ENCODE measurements at places on chromosomes 6 and 20. TPM values are rescaled to one million over a fixed set of nuclear protein-coding genes. Genes with fewer than 3 reads are reported as not detected.

DNA sequence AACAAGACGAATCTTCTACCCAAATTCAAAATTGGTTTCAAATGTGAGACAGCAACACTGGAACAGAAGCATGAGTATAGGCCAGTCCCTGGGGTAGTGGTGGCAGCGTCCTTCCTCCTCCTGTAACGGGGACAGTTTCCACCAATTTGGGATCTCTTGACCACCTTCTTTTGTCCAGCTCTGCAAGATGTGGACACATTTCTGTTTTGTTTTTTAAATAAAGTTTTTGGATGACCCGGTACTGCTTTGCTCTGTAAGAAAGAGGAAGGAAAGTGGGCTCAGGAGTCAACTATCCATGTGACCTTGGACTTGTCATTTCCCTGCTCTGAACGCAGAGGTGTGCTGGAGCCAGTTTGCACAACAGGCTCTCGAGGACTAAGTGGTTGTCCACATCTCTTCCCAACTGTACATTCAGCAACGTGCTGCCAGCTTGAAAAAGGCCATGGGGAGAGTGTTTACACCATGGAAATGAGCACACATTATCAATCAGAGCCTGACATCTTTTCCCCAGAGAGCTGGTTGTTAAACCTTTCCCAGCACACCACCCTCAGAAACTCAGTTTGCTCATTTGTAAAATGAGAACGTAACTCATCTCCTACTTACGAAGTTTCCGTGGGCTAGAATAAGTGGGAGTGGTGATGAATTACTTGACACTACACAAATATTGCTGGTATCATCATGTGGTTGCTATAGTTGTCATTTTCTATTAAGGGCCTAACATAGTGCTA lies 66.5 kb downstream of the ADTRP start:
- no peak for DNase-seq

The ITPR3 gene
- total RNA-seq = 25.9 TPM

DNA sequence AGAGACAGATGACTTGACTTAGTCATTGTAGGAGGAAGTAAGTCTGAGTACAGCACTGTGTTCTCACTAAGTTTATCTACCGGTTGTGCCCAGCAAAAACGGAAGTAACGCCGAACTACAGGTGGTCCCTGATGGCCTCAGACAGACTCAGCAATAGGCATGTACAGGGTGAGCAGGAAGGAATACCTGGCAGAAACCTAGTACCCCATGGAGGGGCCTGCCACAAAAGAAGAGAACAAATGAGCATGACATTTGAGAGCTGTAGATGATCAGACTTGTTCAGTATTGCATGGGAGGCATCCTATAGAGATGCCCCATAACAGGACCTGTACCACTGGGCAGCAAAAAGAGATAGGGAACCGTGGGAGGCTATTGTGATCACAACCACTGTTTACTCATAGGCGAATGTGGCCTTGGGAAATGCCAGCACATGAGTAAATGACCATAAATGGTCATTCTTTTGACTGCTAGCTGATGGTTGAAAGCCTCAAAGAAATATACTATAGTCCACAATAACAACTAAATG lies 106.4 kb upstream of the TAB2 start:
- no peak for DNase-seq

GRCh38 chr6:32968867-32969684 lies 682 bp downstream of the BRD2 start:
- DNase-seq = peak; percentile 84

- DNase-seq = peak; percentile 59
These were observed 35.1 kb upstream of the ANKEF1 start for GRCh38 chr20:9999645-10000044.

GRCh38 chr6:169589293-169589692 lies 112.5 kb downstream of the WDR27 start:
- no peak for DNase-seq

The STXBP5 gene
- total RNA-seq = 30.3 TPM

Measured in body of pancreas (tissue), 4 donors.